ENCODE measurements at places on chromosomes 6 and 20.

DNA sequence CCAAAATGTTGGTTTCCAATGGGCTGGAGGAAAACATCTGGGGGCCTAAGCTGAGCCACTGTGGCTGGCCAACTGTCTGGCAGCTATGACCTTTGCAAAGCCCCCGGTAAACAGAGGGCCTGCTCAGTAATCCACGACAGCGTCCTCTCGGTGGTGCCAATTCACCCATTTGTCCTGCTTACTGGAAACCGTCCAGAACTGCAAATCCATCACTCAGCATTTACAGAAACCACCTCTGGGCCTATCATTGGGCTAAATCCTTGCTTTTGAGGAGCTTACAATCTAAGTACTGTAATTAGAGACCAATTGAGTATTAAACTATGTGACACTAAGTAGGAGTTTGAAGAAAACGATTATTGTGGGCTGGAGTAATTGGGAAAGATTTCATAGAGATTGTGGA, 31.0 kb downstream of the ADAT2 start:
- DNase-seq = no peak

DNA sequence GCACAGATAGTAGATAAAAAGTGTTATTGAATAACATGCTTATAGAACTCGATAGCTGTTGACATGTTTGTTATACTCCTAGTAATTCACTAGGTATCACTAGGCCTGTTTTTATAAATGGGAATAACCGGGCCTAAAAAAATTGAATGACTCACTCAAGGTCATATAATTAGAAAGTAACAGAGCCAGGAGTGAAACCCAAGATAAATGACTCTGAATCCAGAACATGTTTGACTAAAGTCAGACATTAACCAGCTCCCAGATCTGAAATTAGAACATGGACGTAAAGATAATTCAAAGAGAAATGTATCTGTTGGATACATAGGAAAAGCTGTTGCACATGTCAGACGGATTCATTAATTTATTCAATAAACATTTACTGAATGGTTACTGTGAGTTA, 26.9 kb downstream of the RGS17 start:
- DNase-seq = no peak

DNA sequence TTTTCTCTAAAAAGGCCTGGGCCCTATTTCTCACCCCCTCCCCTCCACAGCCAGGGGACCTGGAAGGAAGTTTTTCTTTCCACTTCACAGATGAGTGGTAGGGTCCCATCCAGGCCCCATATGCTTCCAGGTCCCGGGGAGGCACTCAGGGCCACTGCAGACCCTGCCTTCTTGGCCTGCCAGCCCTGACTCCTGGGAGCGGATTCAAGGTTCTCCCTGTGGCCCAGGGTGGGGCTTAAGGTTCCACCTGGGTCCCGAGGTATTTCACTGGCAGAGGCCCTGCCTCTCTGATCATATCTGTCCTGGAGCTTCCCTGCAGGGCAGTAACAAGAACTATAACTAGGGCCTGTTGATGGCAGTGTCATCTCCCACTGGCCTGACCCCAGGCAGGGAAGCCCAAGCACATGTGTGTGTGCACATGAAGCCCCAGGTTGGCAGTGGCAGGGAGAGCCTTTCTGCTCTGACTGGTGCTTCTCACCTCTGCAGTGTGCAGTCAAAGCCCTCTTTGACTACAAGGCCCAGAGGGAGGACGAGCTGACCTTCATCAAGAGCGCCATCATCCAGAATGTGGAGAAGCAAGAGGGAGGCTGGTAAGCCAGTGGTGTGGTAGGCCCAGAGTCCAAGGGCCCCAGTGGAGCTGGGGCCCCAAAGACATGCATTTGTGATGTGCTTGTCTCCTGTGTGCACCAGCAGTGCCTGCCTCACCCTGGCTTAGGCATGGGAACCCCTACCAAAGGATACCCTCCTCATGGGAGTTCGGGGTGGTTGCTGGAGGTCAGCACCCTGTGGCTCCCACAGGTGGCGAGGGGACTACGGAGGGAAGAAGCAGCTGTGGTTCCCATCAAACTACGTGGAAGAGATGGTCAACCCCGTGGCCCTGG, 31.2 kb downstream of the PLCG1 start:
- DNase-seq = no peak

DNA sequence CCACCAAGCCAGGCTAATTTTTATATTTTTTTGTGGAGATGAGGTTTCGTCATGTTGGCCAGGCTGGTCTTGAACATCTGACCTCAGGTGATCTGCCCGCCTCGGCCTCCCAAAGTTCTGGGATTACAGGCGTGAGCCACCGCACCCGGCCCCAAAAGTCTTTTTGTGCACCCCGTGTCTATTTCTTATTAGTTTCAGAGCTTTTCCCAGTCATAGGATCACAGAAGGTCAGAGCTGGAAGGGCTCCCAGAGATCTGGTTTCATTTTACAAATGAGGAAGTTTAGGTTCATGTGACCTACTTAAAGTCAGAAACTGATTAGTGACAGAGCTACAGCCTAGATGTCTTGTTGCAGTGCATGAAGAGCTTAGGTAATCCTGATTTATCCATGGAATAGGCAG, 1.6 kb upstream of the OGFRL1 start:
- DNase-seq = no peak

- DNase-seq = no peak
Measured at GRCh38 chr6:167136376-167136775, 13.5 kb downstream of the CCR6 start.

DNA sequence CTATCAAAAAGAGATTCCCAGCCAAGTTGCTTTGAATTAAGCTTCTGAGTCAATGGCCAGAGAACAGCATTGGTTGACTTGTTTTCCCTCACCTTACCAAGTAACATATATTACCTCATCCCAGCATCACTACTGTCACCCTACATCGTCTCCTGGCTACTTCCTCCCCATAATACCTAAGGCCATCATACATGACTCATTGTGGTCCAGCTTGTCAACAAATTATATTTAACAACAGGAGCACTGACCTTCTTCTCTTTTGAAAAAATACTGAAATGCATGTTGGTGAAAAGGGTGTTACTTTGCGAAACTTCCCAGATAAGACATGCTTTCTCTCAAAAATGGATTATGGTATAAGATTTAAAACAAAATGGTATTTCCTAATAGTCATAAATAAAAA, 106.9 kb downstream of the TBX18 start:
- DNase-seq = no peak

GRCh38 chr6:163014736-163015135, 287.0 kb downstream of the PACRG start:
- no peak for DNase-seq

DNA sequence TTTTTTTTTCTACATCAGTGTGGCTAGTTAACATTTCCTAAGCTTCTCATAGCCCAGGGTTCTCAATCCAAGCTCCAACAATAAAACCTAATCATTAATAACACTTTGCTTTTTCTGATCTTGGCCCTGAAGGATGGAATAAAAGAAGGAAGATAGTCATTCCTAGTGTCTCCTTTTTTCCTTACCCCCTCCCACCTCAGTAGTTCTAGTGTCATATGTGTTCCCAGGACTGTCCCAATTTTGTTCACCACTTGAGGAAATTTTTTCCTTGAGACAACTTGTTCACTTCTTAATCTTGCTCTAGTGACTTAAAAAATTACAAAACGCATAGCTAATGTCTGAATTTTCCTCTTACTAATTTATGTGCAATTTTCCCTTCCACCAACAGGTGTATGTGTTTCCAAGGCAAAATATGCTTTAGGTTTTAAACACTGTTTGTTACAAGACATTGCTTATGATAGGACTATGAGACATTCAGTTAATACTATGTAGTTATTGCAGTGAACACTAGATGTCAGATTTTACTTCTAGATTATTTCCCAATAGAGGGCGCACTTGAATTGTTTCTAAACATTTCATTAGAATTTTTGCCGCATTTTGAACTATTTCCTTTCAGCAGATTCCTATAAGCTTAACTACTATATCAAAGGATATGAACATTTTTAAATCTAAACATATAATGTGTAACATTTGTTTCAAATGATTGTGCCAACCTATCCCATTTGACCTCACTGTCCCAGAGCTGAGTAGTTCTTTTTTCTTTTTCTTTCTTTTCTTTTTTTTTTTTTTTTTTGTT, 18.5 kb upstream of the C6orf141 start:
- DNase-seq = no peak

GRCh38 chr6:94899191-94899590, 678.1 kb upstream of the MANEA start:
- DNase-seq = no peak

- DNase-seq = no peak
Measured at GRCh38 chr6:158962371-158962770, 37.6 kb downstream of the RSPH3 start.

DNA sequence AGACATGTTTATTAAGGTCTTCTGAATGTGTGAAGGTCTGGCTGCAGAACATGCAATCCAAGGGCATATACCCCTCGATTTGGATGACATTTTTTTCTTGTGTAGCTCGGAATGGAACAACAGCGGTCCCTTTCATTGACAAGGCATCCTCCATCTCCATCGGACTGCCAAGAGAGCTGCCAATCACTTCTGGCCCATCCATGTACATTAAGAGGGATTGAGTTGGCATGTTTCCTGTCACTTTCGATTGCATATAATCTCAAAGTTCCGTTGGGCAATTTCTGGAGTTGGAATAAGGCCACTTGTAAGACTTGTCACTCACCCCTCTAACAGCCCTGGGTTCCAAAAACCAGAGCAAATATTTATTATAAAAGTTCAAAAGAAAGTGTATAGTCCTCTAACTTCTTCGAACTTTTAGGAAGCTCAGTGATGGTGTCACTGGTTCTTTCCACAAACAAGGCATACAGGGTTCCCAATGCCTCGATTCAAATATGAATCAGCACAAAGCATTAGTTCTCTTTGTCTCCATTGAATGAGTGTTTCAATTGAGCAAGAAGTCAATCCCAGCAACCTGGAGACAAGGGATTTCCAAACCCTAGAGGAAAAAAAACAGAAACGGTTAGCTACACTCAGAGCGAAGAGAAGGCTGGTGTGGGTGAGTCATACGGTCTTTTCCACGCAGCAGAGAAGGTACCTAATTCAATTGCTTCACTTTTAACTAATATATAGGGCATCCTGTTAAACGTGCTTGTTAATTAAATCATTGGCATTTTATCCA, 10.9 kb downstream of the ZNF217 start:
- peak; percentile 47 for DNase-seq

GRCh38 chr6:132962936-132963868, 148.8 kb downstream of the RPS12 start:
- peak; percentile 16 for DNase-seq

- DNase-seq = no peak
Measured at GRCh38 chr6:6225885-6226529, 94.5 kb downstream of the F13A1 start.

DNA sequence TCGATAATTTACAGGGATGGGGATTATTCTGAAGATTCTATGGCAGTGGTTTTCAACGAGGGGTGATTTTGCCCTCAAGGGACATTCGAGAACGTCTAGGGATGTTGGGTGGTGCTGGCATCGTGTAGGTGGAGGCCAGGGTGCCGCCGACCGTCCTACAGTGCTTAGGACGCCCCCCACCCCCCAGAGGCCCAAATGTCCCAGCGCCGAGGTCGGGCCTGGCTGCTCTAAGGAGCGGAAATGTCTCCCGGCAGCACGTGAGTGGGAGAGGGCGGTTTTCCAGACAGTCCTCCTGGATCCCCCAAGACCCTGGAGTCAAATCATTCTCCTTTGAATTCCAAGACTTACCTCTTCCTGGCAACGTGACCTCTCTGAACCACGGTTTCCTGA, 101.9 kb downstream of the CDH4 start:
- DNase-seq = no peak

DNA sequence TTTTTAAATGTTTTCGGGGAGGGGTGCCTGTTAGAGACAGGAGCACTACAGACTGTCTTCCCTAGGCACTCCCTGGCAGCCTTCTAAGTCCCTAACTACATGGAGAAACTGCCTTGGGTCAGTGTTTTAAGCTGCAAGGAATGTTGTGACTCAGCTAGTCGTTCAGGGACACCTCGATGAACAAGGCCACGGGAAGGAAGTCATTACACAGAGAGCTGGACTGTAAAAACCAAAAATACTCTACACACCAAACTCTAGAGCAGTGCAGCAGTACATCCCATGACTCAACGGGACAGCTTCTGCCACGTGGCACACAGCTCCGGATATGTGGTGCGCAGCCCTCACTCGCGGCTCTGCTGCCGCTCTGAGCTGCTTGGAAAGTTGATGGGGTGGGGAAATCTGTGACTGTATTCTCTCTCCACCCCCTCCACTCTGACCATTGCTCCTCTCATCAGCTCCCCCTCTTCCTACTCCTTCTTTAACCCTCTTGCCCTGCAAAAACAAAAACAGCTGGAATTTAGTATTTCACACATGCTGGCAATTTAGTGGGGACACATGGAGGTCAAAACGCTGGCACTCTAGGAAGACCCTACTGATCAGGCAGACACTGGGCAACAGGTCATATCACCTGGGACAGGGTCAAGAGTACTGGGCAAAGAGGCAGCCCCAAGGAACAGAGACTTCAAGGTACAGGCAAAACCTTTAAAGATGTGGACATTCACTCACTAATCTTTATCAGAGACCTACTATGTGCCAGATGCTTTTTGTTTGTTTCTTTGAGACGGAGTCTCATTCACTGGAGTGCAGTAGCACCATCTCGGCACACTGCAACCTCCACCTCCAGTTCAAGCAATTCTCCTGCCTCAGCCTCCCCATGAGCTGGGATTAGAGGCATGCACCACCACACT, 10.9 kb upstream of the LPIN3 start:
- DNase-seq = peak; percentile 67

- DNase-seq = no peak
Measured at GRCh38 chr6:15909290-15910070, 219.4 kb upstream of the MYLIP start.

- no peak for DNase-seq
Measured at GRCh38 chr6:35448191-35448590, 3.9 kb upstream of the FANCE start.

DNA sequence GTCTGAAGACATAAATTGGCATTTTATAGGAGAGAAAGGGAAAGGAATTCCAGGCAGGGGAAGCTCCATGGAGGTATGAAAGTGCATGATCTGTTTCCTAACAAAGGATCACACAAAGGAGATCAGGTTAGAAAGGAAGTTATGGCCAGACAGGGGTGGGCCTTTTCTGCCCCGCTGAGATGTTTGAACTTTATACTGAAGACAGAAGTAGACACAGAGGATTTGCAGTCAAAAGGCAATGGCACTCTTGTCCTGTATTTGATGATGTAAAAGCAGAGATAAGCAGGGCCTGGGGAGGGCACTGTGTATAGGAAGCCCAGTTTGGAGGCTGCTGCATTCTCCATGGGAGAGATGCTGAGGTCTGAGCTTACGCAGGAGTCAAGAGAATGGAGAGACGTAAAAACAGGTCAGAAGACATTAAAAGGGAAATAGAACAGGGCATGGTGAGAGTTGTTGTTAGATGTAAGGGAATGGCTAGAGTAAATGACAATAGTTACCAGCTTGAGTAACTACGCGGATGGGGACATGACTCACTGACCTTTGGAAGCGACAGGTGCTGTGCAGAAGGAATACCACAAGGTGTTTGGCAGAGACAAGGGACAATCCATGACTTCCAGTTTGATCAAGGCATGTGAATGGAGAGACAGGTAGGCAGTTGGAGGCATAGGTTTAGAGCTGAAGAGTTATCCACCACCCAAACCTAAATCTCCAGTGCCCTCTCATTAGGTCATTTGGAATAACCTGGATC, 190.6 kb upstream of the SASH1 start:
- DNase-seq = no peak

Data from stimulated activated CD4-positive, alpha-beta T cell treated with anti-CD3 and anti-CD28 coated beads, Interleukin-2, amount 100 ng/mL, for 4 hours (primary cell).